Activated T-cell treated with anti-CD3 and anti-CD28 coated beads for 4 hours (primary cell): ENCODE measurements at places on chromosomes 1 and 21.

- DNase-seq = no peak
Measured at GRCh38 chr1:34774957-34775356, 6.1 kb upstream of the GJB3 start.

DNA sequence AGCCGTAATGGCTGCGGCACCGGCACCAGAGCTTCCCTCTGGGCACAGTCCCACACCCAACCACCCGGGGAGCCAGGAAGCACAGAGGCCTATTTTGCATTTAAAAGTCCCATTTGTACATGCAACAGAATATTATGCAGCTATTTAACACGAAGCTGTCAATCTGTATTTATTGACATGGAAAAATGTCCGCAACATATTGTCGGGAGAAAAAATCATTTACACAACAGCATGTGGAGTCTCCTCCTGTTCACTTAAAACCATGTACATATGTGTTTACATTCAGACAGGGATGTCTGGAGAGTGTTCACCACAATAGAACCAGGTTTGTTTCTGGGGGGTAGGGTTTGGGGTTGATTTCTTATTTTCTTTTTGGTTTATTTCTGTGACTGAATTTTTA is 63.4 kb upstream of the GRIK3 start:
- DNase-seq = no peak

GRCh38 chr1:73662526-73662925 is 535.5 kb downstream of the LRRIQ3 start:
- no peak for DNase-seq

- DNase-seq = no peak
Measured at GRCh38 chr1:161214369-161214768, 726 bp upstream of the FCER1G start.

DNA sequence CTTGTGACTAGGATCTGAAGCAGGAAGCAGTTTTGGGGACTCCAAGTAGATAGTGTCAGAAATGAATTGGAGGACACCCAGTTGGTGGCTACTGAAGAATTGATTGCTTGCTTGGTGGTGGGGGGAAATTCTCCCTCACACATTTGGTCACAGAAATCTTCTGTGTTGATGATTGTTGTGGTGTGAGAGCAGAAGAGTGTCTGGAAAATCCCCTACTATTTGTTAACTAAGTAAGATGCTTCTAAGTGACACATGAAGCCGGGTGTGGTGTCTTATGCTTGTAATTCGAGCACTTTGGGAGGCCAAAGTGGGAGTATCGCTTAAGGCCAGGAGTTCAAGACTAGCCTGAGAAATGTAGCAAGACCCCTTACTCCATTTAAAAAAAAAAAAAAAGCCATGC is 22.5 kb upstream of the IPP start:
- DNase-seq = no peak

- DNase-seq = no peak
Measured at GRCh38 chr1:176989754-176990153, 174.8 kb downstream of the ASTN1 start.
